ENCODE measurements at places on chromosomes 16 and 17.

- DNase-seq: no peak
These were observed 9.8 kb upstream of the SLC6A2 start for GRCh38 chr16:55645986-55646385.

GRCh38 chr17:65287040-65287439, 149.9 kb downstream of the RGS9 start:
- DNase-seq: no peak

DNA sequence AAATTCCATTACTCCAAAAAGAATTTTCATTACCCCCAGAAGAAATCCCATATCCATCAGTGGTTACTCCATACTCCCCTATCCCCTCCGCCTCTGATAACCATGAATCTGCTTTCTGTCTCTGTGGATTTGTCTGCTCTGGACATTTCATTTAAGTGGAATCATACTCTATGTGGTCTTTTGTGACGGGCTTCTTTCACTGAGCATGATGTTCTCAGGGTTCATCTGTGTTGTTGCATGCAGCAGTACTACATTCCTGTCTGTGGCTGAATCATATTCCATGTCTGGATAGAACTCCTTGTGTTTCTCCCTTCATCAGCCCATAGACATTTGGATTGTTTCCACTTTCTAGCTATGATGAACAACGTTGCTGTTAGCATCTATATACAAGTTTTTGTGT, 59.5 kb upstream of the IRX3 start:
- DNase-seq: no peak

GRCh38 chr17:78422872-78423588, 44.6 kb downstream of the PGS1 start:
- DNase-seq: no peak

DNA sequence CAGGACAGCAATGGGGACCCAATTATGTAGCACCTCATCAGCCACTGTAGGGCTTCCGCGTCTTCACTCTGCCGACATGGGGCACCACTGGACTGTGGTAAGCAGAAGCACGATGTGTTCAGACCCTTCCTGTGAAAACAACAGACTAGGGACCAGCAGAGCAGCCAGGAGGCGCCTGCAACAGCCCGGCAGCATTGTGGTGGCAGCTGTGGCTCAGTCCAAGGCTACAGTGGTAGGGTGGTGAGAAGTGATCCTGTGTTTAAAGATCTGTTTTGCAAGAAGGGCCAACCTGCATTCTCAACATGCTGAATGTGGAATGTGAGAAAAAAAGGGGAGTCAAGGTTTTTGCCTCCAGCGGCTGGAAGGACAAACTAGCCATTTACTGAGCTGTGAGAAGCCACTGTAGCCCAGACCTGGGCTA, 80.8 kb downstream of the GAS7 start:
- DNase-seq: peak; percentile 38

- no peak for DNase-seq
These were observed 27.3 kb downstream of the SDK2 start for GRCh38 chr17:73616873-73617404.

DNA sequence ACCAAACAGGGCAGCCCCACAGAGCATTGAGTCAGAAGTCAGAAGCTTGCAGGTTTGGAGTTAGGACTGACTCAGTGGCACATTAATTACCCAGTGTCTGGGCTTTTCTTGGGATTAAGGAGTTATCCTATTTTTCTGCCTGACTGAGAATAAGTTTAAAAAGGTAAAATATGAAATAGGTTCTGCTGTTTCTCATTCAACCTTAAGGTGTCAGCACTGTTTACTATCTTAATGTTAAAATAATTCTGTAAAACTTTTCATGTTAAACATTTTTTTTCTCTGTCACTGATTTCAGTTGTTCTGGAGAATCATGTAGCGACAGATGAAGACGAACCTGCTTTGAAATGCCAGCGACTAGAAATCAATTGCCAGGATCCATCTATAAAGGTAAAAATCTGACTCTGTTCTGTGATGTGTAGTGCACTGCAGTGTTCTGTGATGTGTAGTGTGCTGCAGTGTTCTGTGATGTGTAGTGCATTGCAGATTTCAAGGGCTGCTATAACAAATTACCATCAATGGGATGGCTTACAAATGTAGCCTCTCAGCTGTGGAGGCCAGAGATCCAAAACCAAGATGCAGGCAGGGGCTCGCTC, 128.0 kb downstream of the LAT start:
- no peak for DNase-seq

- no peak for DNase-seq
These were observed 14.2 kb upstream of the NLRC3 start for GRCh38 chr16:3591436-3591803.

- DNase-seq: no peak
These were observed 4.7 kb upstream of the MPO start for GRCh38 chr17:58285422-58285810.

DNA sequence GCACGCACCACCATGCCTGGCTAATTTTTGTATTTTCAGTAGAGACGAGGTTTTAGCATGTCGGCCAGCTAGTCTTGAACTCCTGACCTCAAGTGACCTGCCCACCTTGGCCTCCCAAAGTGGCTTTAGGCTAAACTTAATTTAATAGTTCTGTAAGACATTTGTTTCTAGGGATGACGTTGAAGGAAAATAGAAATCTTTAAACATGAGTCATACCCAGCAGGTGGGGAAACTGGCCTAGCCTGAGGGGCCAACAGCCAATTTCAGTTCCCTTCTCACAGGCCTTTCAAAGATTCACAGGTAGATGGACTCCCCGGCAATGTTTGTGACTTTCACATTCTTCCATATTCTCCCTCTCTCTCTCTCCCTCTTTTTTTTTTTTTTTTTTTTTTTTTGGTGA, 18.1 kb upstream of the ITPRIPL2 start:
- no peak for DNase-seq

DNA sequence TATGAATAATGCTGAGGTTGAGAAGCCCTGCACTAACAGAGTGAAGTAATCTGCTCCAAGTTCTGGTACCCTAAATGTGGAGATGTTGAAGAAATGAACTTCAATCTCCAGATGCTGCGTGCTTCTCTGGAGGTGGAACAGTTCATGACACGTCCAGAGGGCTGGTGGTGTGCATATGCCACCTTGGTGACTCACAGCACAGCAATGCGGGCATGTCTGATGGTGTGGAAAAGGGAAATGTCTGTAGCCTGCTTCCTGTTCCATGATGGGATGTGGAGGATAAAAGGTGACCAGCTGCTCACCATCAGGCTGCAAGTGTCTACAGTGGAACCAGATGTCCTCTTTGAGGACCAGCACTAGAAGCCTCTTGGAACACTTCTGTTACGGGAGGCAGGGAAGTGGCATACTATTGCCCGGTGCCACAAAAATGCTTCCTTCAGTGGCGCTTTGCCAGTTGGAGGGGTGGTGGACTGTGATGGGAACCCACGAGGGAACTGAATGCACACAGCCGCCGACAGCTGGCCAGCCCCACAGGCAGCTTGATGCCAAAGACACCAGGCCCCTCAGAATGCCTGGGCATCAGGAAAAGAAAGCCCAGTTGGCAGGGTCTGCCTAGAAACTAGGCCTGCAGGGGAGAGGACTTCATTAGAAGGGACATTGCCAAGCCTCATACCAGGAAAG, 19.9 kb downstream of the SNX11 start:
- DNase-seq: no peak

GRCh38 chr16:3292604-3293003, 9.3 kb downstream of the ZNF263 start:
- no peak for DNase-seq

GRCh38 chr16:11396241-11397048, 51.2 kb downstream of the RMI2 start:
- peak; percentile 61 for DNase-seq

DNA sequence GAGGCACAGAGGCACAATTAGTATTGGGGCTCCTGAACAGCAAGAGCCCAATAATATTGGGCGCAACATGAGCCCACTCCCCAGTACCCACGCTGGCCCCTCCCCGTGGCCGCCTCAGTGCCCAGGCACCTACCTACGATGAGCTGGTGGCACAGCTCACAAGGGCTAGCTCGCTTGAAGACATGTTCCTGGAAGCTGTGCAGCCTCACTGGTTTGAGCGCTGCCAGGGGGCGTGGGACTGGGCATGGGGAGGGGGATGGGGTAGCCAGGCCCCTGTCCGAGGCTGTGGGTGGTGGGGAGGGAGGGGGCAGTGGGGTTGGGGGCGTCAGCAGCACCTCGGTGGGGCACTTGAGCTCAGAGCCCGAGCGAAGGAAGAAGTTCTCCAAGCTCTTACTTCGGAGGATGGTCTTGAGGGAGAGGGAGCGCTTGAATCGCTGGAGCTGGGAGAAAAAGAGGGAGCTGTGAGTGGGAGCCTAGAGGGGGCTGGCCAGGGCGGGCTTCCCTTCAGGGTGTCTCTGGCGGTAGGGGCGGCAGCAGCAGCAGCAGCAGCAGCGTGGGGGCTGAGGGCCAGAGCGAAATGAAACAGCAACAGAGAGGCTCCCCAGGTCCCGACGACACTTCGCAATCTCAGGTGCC, 7.9 kb downstream of the STAC2 start:
- no peak for DNase-seq

DNA sequence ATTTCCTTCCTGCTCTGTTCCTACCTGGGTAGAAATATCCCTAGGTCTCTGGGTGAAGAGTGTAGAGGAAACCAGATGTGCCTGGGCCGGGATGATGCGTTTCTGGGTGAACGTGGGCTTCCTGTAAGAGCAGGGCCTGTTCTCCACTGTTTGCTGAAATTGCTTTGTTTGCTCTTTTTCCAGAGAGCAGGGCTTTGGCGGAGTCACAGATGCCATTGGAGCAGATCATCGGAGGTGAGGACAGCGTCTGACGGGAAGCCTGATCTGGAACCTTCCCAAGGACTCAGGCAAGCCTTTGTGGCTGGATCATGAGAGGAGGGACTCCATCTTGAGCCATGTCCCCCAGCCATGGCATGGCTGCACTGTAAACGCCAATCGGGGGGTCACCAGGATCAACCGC, 15.4 kb downstream of the DHODH start:
- DNase-seq: no peak

DNA sequence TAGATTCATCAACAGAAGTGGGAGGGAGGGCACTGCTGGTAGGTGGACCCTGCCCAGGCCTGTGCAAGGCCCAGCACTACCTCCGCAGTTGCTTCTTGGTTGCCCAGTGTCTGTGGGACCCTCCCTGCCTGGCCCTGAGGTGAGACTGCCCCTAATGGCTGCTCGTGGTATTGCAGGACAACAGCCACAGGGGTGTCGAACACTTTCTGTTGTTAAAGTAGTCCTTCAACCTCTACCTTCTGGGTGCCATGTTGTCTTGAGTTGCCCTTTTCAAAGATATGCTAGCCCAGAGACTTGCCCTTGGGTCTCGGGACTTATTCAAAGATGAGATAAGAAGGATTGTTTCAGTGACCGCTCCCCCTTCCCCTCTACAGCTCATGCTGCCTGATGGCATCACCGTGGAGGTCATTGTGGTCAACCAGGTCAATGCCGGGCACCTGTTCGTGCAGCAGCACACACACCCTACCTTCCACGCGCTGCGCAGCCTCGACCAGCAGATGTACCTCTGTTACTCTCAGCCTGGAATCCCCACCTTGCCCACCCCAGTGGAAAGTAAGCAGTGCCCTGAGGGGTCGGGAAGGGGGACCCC, 29.1 kb downstream of the AKAP1 start:
- DNase-seq: peak; percentile 60

DNA sequence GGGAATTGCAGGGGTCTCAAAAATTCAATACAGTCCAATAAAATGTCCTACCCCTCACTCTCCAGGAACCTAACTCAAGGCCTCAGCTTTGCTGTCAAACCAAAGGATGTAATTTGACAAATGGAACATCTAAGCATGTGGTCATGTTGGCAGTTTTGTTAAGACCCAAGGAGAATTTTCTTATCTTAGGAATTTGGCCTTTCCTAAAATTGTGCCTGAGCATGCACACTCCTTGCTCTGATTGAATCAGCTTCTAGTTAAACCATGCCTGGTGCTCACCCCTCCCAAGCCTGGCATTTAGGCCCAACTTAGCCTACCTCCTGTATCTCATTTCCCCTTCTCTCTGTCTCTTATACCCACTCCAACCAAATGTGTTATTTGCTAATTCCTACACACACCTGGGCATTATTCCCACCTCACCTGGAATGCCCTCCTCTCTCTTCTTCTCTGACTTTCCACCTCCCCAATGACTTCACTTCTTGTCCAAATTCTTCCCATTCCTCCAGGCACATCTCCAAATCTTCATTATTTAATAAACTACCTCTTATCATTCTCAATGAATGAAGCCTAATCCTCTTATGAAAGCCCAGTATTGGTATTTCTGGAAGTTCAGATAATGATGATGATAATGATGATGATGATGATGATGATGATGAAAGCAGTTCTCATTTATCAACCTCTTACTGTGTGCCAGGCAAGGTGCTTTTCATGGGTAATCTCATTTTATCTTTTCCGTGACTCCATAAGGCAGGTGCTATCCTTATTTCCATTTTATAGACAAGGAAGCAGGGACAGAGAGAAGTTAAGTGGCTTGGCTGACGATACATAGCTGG, 178.0 kb upstream of the IRX6 start:
- DNase-seq: no peak

DNA sequence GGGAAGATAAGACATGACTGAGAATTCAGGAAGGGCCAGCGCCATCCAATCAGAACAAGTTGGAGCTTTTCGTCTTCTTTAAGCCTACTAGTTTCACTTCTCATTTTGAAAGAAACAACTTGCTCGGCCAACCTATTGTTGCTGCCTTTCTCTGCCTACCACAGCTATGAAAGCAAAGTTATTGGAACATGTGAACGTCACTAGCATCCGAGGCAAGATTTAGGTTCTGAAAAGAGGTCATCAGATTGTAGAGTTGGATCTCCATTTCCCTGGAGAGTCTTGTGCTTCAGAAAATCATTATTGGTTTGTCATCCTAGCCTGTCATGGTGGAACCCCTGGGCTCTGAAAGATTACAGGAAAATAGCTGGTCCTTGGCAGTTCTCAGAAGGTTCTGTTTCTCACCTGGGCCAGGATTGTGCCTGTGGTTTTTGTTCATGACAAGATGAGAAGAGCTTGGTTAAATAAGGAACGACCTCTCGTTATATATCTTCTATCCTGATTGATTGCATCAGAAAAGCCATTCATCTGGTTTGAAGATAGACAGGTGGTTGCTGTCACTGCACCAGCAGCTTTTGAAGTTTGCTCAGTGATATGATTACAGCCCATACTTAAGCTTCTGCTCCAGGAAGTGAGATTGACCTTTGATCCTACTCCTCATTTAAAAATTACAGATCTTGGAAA, 25.3 kb downstream of the CDH13 start:
- no peak for DNase-seq

DNA sequence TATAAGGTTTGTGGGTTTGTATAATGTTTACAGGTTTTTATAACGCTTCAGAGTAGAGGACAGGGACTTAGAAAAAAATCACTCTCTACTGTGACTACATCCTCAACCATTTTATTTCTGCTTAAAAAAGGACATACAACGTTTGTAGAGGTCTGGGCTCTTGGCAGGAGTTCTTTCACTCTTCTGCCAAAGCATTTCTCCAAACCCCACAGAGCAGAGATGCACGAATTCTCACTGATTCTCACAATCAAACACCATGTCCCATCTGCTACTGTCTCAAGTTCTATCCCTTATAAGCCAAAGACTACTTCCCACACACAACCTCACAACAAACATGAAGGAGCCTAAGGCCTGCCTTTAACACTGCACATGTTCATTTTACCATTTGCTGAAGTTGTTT, 7.0 kb upstream of the ANKFY1 start:
- no peak for DNase-seq

- DNase-seq: no peak
These were observed 10.6 kb upstream of the MEFV start for GRCh38 chr16:3266873-3267537.

GRCh38 chr17:78325076-78325687, 34.7 kb downstream of the SOCS3 start:
- DNase-seq: peak; percentile 46

All from CD4-positive, alpha-beta T cell treated with Interleukin-4 for 1 hour (primary cell).